ENCODE measurements at places on chromosomes 2 and 18. TPM values are rescaled to one million over a fixed set of nuclear protein-coding genes. Genes with fewer than 3 reads are reported as not detected.
A peak's percentile ranks its signal among the peaks of the same experiment; 100 is the strongest.

EPAS1 gene
- total RNA-seq, result 53.7 TPM

DNA sequence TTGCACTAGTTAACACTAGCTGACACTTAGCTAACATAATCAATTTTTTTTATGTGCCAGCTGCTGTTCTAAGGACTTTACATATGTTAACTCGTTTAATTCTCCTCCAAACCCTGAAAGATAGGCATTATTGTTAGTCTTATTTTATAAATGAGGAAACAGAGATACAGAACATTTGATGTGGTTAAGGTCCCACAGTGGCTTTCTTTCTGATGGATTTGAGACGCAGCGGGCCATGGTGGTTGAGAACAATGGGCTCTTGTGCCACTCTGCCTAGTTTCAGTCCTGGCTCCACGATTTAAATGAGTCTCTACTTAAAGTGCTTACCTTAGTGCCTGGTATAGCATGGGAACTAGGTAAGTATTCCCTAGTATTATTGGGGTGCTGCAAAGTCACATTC, 201.9 kb upstream of the SPRED2 start:
- ATAC-seq, result no peak

SLC9A4 gene
- total RNA-seq, result 0.11 TPM

PUM2 gene
- 113 TPM for total RNA-seq

GRCh38 chr2:222239945-222240675, 58.7 kb downstream of the PAX3 start:
- ATAC-seq, result no peak

DNA sequence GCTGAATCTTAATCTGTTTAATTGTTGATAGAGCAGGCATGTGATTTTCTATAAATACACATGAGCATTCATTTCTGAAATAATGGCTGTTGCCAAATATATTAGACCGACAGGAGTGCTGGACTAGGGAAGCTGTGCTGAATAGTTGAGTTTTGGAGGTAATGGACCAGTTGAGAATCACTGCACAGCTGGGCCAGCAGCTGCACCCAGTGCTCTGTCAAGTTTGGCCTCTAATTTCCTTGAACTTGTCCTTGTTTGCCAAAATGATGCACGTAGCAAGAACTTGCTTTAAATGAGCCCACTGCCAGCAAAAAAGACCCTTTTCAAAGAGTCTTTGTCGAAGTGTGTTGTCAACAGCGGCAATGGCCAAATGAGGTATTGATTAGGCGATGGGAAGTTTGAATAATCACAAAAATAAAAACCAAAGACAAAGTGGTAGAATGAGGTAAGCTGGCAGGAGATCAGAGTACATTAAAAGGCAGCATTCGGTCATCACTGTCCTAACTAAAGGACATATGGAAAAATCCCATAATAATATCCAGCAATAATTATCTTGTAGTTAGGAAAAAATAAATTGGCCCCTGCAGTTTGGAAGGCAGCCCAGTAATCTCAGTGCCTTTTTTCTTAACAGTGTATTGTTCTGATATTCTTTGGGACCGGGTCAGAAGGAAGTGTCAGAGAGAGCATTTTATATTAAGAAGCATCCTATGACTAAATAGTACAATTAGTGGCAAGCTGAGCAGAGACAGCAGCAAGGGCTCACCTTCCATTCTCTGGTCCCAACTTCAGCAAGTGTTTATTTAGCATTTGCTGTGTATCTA, 126.2 kb downstream of the RAPGEF4 start:
- ATAC-seq, result no peak

GRCh38 chr18:58671632-58672564, 633 bp downstream of the MALT1 start:
- peak; percentile 31 for ATAC-seq

REL gene
- 60.1 TPM for total RNA-seq

GRCh38 chr2:218031261-218031660, 28.5 kb upstream of the TNS1 start:
- ATAC-seq, result no peak

DNA sequence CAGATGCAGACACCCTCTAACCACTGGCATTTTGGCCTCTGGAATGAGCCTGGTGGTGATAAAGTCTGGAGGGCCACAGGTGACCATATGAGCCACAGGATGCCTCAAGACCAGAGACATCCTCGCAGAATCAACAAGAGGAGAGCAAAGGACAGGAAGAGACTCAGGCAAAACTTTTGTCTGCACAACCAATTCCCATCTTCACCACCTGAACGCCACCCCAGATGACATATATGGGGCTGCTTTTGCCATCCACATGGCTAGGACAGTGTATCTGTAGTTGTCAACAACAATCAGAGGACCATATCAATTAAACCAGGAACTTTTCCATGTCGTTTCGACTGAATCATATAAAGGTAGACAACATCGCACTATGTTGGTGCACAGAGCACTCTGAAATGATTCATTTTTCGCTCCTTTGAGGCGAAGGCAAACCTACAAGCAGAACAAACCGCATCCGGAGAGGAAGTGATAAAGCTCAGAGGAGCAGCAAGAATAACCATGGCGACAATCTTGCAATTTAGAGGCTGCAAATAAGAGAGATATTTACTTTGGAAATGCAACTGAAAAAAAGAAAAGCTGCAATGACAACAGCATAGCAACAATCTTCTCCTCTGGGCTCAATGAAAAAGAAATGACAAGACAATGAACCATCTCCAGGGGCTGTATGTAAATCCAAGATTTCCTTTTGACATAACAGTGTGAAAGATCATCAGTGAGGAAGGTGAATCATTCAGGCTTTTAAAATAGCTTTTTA, 204.5 kb downstream of the ARL4C start:
- ATAC-seq, result peak; percentile 72

DNA sequence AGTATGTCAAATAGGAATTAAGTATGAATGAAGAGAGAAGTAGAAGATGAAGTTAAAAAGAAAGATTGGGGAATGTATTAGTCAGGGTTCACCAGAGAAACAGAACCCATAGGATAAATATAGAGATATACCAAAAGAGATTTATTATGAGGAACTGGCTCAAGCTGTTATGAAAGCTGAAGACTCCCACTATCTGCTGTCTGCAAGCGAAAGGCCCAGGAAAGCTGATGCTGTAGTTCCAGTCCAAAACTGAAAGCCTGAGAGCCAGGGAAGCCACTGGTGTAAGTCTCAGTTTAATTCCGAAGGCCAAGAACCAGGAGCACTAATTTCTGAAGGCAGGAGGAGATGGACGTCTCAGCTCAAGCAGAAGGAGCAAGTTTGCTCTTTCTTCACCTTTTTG, 200.9 kb upstream of the FN1 start:
- no peak for ATAC-seq

- ATAC-seq, result no peak
These were observed 134.0 kb downstream of the MCFD2 start for GRCh38 chr2:46781468-46782189.

GRCh38 chr2:120461546-120462537, 115.9 kb downstream of the INHBB start:
- no peak for ATAC-seq

UCN gene
- total RNA-seq, result 2.4 TPM

CYTIP gene
- total RNA-seq, result 581 TPM

DNA sequence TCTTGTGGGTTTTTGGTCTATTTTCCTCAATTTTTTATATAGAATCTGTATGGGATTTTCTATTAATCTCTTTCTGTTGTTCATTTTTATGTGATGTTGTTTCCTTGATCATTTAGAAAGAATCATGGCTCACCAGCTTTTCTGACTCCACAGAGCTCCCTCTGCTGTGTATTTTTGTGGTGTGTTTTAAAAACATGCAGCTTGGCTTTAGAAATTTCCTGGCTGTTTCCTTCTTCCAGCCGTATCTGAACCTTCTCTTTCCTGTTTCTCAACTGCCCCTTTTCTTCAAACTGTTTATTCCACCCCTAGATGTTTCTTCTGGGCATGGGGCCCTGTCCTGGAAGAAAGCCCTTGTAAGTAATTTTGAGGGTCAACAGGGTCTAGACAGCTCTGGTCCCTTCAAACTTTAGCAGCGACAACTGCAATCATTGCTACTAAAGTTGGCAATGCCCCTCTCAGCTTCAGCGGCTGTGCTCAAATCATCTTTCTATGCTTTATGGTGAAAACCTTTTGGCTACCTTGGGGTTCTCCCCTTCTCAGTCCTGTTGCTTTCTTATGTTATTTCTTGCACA, 17.6 kb upstream of the COPS8 start:
- no peak for ATAC-seq

DNA sequence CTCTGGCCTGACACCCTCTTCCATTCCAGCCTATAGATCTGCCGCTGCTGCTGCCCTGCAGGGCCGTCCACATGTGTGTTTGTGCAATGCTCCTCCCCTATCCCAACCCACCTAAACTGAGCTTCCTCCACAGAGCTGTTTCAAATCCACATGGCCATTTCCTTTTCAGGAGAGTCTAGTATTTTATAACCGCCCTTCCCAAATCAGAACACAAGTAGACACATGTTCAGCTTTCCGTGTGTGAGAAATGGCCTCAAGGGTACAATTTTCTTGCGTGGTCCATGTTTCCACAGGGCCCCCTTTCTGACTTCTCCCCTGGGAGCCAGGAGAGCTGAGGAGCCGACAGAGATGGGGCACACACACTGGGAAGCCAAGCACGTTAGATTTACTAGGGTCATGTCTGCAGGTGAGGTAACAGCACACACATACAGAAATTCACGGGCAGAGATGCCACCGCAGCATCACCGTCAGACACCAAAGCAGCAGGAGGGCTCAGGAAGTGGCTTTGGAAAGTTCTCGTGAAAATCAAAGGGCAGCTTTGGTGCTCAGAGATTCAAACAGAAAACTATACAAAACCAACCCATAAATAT, 102.9 kb upstream of the TGFA start:
- peak; percentile 44 for ATAC-seq

GRCh38 chr18:44759925-44760342, 79.2 kb downstream of the SETBP1 start:
- ATAC-seq, result peak; percentile 49
